ENCODE measurements at places on chromosomes 3 and 15.

- ATAC-seq: no peak
These were observed 39.9 kb downstream of the TGFBR2 start for GRCh38 chr3:30646181-30646876.

DNA sequence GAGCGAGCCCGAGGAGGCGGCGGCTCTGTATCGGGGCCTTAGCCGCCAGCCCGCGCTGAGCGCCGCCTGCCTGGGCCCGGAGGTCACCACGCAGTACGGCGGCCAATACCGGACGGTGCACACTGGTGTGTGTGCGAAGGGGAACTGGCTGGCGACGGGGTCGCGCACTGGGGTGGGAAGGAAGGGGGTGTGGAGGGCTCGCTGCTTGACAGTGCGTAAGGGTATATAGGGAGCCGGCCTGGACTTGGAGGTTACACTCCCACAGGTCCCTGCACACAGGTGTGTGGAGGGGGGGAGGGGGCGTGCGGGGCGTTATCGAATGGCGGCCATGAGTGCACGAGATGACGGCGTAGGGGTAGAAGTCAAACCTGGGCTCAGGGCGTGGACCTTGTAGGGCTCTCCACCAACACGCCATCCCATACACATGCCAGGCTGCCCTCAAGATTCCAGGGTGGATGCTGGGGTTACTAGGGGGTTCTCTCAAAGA, 389 bp downstream of the APEH start:
- peak; percentile 2 for ATAC-seq

DNA sequence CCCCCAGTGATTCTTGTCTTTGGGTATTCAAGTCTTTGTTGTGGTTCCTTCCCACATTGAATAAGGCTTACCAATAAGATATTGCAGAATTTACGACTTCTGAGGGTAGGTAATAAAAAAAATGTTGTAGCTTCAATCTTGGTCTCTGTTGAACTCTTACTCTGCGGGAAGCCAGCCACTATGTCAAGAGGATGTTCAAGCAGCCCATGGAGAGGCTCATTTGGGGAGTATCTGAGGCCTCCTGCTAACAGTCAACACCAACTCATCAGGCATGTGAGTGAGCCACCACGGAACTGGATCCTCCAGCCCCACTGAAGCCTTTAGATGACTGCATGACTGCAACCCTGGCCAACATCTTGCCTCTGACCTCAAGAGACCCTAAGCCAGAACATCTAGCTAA, 3.2 kb upstream of the TBC1D23 start:
- ATAC-seq: no peak

- ATAC-seq: no peak
These were observed 78.9 kb downstream of the GTF2E1 start for GRCh38 chr3:120821426-120821825.

DNA sequence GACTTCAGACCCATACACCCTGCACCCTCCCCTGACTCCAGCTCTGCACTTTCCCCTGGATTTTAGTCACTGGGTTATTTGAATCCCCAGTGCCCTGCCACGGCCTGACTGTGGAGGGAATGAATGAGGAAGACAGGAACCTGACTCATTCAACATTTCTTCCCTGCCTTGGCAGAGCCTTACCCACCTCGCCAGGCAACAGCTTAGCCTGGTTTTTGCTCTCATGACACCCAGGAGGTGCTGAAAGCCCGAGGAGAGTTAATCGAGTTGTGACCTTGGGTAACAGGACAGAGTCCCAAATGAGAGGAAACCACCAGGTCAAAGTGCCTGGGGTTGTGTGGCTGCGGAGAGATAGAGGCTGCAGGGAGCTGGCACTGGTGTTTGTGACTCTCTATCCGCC, 128.3 kb downstream of the SMAD6 start:
- ATAC-seq: no peak

GRCh38 chr3:71395927-71396695, 187.4 kb downstream of the FOXP1 start:
- no peak for ATAC-seq

DNA sequence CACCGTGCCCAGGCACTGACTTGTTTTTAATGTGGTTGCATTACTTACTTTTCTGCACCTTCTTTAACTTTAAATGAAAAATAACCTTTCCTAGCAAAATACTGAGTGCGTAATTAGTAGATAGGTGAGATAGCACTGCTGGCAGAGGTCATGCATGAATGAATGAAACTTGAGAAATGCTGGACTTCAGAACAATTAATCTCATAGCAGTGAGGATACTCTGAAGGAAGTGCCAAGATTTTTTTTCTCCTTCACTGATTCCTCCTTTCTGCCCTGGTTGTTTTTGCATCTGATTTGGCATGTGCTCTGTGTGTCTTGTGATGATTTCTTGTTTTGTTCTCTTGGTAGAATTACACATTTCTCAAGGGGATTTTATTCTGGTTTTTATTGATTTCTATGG, 378.9 kb downstream of the PTPRG start:
- ATAC-seq: no peak

DNA sequence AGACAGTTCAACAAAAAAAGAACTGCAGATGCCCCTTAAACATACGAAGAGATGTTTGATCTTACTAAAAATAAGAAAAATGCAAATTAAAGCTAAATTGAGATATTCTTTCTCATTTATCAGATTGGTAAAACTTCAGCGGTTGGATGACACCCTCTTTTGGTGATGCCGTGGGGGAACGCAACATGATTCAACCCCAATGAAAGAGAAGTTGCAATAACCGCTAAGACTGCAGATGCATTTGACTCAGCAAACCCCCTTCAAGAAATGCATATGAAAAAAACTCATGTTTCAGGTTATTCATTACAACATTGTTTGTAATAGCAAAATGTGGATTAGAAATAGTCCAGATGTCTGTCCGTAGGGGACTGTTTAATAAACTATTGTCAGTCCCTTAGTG, 3.6 kb downstream of the KLHL6 start:
- ATAC-seq: peak; percentile 55

DNA sequence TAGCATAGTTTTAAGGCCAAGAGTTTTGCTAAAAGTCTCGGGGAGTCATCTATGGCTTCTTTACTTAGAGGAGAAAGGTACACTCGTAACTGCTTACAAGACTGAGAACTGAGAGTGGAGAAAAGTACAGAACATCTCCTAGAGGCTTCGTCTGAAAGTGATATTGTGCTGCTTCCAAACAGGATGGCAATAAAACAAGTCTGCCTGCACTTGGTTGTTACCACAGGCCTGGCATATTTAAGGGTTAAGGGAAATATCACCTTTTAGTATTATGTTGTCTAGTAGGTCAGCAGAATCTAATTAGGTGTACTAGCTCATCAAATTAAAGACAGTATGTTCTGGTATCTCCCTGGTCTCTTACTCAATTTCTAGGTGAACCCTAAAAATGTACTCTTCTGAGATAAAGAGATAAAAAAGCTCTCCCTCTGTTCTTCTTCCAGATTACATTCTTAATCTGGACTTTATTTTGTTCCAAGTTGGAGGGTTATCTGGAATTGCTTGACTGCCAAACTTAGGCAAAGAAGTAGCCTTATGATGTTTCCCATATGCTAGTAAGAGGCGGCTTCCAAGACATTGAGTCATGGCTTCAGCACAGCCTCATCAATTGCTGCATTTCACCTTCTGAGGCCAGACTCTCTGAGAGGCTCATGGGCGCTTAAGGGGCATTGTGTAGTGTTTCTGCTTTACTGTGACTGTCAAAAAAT, 181.3 kb downstream of the LSAMP start:
- no peak for ATAC-seq

DNA sequence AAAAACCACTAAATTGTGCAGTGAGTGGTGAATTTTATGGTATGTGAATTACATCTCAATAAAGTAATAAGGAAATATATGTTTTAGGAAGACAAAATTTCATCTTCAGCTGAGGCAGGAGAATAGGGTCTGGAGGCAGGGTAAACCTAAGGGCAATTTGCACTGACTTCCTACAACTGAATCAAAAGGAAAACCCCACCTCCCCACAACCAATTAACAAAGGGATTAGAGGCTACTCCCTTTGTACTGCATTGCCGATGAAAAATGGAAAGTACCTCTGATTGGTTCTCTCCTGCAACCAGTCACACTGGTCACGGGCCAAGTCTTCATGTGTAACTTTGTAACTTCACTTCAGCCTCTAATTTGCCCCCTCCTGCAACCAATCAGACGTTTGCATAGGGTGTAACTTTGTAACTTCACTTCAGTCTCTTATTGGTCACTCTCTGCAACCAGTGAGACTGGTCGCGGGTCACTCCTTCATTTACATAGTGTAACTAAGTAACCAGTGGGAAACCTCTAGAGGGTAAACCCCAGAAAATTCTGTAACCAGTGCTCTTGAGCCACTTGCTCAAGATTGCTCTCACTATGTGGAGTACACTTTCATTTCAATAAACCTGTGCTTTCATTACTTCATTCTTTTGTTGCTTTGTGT, 244.5 kb downstream of the CNTN4 start:
- ATAC-seq: no peak

GRCh38 chr3:11913316-11913715, 66.6 kb upstream of the TAMM41 start:
- ATAC-seq: no peak

GRCh38 chr3:194262925-194263305, 88.2 kb downstream of the CPN2 start:
- no peak for ATAC-seq

DNA sequence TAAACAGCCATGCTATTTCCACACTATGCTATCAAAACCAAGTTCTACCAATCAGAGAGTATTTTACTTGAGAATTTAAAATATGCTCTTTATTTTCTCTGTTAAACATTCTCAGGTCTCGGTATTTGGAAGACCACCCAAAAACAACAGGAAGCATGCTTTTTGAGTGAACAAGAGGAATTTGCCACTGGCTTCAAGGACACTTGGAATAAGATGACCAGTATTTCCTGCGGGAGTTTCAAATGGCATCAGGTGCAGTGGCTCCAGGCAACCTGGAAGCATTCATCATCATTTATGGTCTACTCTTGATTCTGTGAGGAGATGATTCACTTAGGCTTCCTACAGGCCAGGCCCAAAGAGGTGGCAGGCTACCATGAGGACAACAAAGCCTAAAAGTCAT, 305.7 kb upstream of the ATP11B start:
- no peak for ATAC-seq

GRCh38 chr3:171044835-171045793, 18.6 kb upstream of the SLC2A2 start:
- no peak for ATAC-seq

- ATAC-seq: no peak
These were observed 53.7 kb downstream of the CGGBP1 start for GRCh38 chr3:88005066-88005465.

DNA sequence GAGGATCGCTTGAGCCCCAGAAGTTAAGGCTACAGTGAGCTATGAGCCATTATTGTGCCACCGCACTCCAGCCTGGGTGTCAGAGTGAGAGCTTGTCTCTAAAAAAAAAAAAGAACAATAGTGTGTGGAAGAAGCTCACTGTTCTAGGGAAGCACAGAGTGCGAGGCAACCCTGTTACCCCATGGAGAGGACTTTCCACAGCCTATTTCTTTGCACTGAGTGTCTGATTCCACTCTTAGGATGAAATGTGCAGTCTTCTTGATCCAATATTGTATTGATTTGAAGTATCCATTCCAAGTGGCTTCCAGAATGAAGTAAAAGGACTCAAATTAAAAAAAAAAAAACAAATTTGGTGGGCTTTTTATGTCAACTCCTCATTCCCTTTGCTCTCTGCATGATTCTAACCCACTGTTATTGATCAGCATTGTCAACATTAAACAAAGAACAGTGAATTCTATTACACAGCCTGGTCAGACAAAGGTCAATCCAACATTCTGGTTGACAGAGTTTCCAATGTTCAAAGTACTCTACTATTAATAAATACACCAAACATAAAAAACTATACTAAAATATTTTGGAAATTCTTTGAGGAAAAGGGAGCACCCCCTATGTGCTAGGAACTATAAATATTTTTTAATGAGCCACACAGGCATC, 150.2 kb upstream of the PTPRG start:
- ATAC-seq: no peak

All from activated CD4-positive, CD25-positive, alpha-beta regulatory T cell treated with anti-CD3 and anti-CD28 coated beads, Interleukin-2, amount 50 U/mL, for 24 hours (primary cell).